ENCODE measurements at places on chromosomes 12 and 14.

- peak; percentile 27 for DNase-seq
These were observed 179.6 kb upstream of the DIO2 start for GRCh38 chr14:80390906-80391305.

DNA sequence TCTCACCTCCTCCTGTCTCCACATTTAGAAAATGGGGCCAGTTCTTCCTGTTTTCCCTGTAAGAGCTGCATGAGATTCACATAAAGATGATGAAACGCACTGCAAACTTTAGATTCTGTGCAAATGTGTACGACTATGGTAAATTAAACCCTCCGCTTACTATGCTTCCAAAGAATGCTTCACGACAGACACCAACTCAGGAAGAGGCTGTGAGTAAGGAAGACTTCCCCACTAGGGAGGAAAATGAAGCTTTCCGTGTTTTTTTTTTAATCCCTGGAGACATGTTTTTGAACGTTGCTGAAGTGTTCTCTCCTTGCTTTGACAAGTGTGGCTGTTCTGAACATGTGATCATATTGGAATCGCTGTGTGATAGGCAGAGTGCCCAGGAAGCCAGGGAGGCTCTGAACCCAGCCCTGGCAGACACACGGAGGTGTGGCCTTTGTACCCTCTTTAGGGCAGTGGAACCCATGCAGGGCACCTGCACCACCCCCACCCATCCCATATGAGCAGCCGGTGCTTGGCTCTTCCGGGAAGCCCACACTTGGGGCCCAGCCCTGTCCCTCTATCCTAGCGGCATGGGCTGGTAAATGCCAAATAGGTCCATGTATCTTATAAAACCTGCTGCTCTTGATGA lies 7.5 kb upstream of the SYNE3 start:
- DNase-seq, result peak; percentile 65

DNA sequence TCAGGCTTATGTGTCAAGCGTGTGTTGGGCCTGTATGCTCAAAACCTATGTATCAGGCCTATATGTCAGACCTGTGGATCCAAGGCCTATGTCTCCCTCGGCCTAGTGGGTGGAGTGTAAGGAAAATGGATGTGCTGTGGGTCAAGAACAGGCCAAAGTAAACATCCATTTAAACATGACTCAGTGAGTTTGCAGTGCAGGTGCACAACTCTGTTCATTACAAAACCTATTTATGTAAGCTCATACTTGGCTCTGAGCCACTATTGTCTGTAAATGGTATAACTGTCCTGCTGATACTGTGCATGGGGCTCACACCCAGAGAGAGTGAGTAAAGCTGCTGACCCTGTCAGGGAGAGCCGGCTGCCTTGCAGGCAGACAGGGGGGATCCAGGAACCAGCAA lies 249.7 kb upstream of the AVPR1A start:
- DNase-seq, result no peak

- no peak for DNase-seq
These were observed 133.0 kb upstream of the PZP start for GRCh38 chr12:9341260-9341585.

- DNase-seq, result peak; percentile 74
These were observed 7.3 kb upstream of the C12orf50 start for GRCh38 chr12:88036353-88036965.

DNA sequence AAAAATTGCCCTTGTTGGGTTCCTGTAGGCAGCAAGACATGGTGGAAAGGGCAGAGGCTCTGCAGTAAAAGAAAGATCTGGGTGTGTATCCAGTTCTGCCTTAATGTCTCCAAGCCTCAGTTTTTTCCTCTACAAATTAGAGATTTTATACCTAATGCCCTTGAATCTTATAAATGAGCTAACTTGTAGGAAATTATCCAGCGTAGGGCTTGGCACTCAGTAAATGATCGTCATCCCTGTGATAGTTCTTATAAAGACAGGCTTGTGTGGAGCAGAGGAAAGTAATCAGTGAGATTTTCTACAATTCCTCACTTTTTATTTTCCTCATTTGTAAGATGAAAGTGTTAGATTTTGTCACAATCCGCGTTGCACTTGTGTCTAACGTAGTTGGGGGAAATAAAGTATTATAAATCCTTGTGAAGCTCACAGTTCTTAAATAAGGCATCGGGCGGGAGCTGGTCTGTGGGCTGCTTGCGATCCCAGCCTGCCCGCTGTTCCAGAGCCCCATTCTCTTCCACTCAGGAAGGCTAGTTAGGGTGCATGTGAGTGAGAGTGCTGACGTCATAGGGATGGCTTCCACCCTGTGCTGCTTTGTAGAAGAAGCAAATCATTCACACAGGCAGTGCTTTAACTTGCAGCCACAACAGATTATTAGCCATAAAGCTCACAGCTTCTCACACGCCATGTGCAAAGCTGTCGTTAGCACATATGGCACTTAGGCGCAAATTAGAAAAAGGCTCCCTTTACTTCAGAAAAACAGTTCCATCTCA lies 87.6 kb downstream of the EML1 start:
- DNase-seq, result peak; percentile 68

DNA sequence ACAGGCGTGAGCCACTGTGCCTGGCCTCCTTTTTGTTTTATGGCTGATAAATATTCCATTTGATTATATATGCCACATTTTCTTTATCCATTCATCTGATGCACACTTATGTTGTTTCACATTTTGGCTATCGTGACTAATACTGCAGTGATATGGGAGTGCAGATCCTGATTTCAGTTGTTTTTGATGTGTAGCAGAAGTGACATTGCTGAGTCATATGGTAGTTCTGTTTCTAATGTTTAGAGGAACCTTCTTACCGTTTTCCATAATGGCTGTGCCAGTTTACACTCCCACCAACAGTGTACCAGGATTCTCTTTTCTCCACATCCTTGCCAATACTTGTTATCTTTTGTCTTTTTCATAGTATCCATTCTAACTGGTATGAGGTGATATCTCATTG lies 235.9 kb downstream of the ERC1 start:
- DNase-seq, result peak; percentile 8

All from fibroblast of mammary gland (primary cell).